ENCODE measurements at places on chromosomes 16 and 17.
A peak's percentile ranks its signal among the peaks of the same experiment; 100 is the strongest.

- DNase-seq, result no peak
These were observed 1245.8 kb downstream of the CDH11 start for GRCh38 chr16:63876103-63876502.

DNA sequence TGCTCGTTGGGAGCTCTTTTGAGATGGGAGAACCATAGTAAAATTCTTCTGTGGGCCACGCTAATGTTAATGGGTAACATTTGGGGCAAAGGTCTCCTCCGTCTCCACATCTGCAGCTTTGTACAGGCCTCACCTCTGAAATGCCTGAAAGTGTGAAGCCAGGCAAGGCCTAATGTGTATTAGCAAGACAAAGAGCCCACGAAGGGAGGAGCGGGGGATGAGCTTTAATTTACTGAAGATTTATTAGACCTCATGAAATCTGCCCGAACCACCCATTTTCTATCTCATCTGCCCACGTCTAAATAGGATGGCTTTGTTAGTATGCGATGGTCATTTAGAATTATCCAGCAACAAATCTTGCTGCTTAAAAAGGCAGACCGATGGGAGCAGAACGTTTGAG is 408.9 kb downstream of the PMP22 start:
- DNase-seq, result no peak

GRCh38 chr17:36907407-36907806 is 29.9 kb upstream of the LHX1 start:
- DNase-seq, result no peak

DNA sequence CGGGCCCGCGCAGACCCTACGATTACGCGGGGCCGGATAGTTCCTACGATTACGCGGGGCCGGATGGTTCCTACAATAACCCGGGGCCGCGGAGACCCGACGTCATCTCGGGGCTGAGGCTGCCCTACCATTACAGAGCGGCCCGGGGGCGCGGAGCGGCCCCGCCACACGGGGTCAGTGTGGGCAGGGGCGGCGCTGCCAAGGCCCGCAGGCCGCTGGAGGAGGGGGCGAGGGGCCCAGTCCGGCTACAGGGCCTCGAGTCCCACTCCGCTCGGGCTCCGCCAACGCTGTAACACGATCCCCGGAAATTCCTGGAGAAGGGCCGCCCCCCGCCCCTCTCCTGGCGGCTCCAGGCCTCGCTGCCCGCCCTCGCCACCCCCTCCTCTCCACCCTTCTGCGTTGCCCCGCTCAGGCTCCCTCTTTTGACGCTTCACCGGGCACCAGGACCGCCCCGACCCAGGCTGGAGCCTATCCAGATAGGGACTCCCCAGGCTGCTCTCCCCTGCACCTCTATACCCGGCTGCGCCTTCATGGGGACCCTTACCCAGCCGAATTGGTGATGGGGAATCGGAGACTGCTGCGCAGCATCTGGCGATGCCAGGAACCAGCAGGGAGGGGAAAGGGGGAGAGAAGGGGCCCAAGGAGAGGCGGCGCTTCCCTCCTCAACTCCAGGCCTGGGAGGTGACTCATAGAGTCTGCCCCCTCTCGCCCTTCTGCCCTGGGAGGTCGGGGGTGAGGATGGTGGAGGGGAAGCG is at the start of gene RAB34:
TSS of gene RAB34 (minus strand) at position 291 of the 755 bp plus-strand sequence. CDS start 602 bp downstream, outside the sequence.
- DNase-seq, result peak; percentile 18

GRCh38 chr17:35930211-35931065 is at the start of gene RDM1:
Gene RDM1, minus strand, starts transcription at chr17:35930773. Its CDS starts 46 bp downstream, at chr17:35930727.
- DNase-seq, result peak; percentile 75

GRCh38 chr17:66691644-66692420 is 143.1 kb upstream of the CACNG5 start:
- peak; percentile 57 for DNase-seq

Measured in inflammatory macrophage treated with lipopolysaccharide for 1 hour (primary cell).